ENCODE measurements at places on chromosomes 7 and 10.

- DNase-seq = no peak
Observed at GRCh38 chr7:110870926-110871325, 220.0 kb upstream of the LRRN3 start.

DNA sequence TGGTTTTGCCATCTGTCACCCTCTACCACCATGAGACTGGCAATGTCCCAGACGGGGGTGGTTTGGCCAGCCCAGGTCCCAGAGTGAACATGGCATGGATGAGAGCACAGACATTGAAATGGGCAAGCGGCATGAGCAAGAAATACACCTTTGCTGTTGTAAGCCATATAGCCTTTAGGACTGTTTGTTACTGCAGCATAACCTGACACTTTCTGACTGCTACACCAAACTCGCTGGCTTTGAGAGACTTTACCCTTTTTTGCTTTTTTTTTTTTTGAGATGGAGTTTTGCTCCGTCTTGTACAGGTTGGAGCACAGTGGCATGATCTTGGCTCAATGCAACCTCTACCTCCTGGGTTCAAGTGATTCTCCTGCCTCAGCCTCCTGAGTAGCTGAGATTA, 5.2 kb upstream of the MUC3A start:
- DNase-seq = no peak

GRCh38 chr7:150412016-150412415, 32.9 kb downstream of the ZNF775 start:
- DNase-seq = no peak

DNA sequence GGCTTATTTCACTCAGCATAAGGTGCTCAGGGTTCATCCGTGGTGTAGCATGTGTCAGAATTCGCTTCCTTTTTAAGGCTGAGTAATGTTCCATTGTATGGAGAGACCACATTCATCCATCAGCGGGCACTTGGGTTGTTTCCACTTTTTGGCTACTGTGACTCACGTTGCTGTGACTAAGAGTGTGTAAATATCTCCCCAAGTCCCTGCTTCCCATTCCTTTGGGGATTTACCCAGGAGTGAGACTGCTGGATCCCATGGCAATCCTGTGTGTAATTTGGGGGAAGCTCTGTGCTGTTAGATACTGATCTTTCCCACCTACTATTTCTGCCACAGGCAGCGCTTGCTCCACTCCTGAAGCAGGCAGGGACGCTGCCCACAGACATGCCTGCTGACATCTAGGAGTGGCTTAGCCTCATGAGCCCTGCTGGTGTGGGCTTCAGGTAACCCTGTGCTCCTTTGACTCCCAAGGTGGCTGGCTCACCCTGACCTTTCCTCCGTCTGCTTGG, 346.0 kb downstream of the FRMD4A start:
- DNase-seq = no peak

- no peak for DNase-seq
Observed at GRCh38 chr7:86149024-86149665, 494.6 kb upstream of the GRM3 start.

DNA sequence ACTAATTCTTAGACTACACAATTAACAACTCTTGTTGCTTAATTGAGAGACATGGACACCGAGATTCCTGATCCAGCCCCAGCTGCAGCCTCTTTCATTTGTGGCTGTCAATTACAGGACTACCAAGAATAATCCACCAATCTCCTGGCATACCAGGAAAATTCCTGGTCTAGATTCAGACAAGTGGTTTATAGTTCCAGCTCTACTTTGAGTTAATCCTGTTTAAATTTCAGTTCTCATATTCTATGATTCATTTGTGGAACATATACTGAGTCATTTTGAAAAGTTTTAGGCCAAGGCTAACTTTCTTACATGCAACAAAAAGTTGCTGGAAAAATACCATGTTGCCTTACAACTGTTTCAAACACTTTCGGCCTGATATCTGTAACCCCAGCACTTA, 253.5 kb downstream of the MAGI2 start:
- no peak for DNase-seq

DNA sequence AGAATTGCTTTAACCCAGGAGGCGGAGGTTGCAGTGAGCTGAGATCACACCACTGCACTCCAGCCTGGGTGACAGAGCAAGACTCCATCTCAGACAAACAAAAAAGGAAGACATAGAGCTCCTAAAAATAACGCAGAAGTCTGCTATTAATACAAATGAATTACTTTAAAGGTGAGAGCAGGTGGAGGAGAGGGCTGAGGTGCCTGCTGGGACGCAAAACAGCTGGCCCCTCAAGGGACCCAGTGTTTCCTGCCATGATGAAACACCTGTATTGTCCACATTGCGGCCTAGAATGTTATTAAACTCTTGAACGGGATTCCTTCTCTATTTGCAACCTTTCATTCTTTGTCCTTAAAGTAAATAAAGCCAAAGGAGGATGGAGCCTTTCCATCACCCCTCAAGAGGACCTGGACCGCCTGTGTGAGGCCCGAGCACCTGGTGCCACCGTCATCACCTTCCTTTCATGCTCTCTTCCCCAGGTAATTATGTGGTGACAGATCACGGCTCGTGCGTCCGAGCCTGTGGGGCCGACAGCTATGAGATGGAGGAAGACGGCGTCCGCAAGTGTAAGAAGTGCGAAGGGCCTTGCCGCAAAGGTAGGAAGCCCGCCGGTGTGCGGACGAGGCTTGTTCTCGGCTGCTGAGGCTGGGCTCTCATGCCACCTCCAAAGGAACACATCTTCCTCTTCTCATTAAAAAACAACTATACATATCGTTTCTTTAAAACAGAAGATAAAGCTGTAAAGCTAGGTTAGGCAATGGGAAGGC, 136.7 kb downstream of the EGFR start:
- peak; percentile 26 for DNase-seq

DNA sequence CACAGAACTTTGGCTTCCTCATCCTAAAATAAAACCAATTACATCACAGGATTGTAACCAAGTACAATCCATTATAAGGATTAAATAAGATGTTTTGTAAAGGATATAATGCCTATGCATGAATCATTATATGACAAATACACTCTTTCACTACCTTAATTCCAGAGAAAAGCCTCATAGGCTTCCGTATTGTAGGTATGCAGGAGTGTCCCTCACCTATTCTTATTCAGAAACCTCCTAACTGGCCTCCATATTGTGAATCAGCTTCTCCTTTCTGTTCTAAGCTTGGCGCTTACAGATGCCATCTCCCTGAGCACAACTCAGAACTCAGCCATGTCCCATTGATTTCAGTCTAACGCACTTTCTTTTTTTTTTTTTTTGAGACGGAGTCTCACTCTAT, 69.6 kb upstream of the CAPZA2 start:
- DNase-seq = no peak

DNA sequence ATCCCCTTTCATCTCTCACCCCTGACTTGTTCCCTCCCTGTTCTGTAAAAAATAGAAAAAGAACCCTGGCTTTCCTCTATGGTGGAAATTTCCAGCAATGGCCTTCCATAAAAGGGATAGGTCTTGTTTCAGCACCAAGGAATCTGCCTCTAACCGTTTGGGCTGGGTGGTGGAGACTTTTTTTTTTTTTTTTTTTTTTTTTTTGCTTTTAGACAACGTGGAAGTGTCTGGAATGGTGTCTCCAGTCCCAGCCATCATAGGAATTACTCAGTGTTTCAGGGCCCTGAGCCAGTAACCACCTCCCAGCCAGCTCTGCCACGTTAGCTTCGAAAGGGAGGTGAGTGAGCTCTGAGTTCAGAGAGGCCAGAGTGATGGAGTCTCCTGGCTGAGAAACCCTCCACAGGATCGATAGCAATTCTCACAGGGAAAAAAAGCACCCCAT, 97.3 kb upstream of the COL1A2 start:
- DNase-seq = no peak

DNA sequence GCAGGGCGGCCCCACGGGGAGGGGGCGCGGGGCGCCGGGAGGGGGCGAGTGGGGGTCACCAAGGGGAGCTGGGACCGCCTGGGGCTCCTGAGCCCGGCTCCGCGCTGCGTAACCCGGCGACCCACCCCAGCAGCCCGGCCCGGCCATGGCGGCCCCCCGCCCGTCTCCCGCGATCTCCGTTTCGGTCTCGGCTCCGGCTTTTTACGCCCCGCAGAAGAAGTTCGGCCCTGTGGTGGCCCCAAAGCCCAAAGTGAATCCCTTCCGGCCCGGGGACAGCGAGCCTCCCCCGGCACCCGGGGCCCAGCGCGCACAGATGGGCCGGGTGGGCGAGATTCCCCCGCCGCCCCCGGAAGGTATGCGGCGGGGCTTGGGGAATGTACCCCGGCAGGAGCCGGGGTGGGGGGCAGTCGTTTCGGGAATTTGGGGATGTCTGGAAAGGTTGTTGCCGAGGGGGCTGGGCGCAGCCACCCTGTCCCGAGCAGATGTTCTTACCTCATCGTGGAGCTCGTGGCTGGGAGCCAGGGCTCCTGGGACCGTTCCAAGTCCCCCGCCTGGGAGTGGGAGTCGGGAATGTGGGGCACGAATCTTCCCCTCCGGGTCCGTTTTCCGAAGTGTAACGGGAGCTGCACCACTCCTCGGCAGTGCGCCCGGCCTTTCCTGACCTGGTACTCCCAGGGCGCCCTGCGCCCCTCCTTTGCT, 431 bp downstream of the ZYX start:
- no peak for DNase-seq

DNA sequence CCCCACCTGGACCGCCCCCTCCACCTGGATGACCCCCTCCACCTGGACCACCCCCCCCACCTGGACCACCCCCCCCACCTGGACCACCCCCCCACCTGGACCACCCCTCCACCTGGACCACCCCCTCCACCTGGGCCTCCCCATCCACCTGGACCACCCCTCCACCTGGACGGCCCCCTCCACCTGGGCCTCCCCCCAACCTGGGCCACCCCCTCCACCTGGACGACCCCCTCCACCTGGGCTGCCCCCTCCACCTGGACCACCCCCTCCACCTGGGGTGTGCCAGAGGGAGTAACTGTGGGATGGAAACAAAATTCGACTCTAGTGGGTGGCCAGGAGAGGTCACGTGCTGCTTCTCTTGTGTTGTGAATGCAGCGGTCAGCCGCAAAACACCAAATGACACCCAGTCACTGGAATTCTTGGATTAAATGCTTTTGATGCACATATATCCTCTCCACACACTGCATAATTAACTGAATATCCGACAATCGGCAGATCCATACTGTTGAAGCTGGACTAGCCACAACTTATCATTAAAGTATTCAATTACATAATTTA, 316.7 kb downstream of the PTPRN2 start:
- DNase-seq = no peak

GRCh38 chr10:124092250-124092859, 1.0 kb downstream of the CHST15 start:
- DNase-seq = no peak

DNA sequence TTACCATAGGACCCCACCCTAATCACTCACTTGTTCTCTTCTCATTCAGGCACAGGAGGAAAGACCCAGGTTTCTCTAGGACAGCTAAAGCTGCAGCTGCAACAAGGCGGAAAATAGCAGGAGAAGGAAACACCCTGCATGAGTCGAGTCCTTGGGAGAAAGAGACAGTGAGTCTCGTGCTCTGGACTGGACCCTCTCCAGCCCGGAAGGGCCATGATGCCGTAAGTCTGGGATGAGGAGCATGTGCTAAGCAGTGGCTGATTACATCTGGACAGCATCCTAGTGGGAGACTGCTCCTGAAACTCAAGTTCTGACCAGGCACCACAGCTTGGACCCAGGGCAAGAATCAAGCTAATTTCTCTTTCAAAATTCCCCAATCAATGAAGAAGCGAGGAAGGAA, 39.4 kb downstream of the FBXW4 start:
- DNase-seq = no peak

DNA sequence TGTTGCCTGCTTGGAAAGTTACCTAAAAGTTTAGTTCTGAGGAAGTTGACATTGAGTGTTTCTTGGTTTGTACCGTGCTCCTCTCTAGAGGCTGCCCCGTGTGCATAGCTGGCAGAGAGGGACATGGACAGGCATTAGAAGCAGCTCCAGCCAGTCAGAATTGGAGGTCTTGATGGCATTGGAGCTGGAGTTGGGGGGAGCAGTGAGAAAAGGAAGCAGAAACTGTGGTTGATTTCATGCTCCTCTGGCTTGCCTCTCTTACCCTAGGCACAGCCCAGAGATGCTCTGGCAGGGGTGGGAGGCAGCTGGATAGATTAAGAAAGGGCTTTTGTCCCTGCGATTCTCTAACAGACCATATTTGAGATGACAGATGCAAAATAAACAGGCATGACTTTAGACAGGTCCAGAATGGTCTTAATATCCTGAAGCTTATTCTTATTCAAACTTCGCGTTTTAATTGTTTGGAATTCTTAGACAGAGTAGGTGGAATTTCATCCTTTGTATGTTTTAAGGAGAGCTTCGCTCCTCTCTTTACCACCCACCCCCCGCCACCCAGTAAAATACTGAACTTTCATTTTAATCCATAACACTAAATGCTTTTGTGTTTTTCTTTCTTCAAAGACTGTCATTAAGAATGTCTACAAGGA, 73.5 kb upstream of the GLCCI1 start:
- DNase-seq = no peak

DNA sequence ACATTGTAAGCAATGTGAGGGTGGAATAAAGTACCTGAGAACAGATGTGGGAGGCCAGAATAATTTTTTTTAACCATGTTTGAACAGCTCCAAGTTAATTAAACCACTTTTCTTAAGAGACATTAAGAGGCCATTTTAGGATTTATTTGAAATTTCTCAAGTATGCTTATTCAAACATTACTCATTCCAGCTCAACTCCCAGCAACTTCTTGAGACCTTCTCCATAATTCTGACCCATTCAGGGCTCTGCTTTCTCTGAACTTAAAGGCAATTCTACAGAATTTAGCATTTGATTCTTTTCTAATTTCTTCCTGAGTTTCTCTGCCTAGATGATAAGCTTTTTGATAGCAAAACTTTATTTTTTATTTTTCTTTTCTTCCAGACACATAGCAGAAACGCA, 314.5 kb downstream of the CAMK1D start:
- no peak for DNase-seq

- DNase-seq = no peak
Observed at GRCh38 chr10:122561212-122561611, 658 bp downstream of the DMBT1 start.

GRCh38 chr10:114265392-114266053, 26.5 kb downstream of the VWA2 start:
- no peak for DNase-seq

DNA sequence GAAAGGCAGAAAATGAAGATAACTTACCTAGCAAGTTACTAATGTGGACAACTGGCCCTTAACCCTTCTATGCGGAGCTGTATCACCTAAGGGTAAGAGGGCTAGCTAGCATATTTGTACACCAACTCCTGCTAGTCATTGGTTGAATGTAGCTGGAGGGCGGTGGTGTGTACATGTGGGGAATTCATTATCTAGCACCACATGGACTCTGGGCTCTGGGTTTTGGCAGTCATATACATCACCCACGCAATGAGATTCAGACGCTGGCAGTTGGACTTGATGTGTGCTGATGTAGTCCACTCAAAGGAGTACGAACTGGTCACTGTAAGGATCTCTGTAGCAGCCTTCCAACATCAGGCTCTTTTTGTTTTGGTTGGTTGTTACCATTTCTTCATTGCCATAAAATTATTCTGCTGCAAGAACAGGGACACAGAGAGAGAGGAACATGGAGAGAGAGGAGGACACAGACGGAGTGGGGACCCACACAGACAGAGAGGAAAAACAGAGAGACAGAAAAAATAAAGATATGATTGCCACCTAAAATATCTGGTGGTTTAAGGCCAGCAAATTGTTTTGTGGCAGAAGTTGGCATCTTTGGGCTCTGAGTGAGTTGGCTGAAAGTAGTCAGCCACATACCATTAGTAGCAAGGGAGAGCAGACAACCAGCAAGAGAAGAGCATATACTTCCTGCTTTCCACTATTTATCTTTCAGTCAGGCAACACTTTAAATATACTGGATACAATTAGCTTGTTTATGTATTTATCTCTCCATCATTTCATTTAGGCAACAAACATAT, 76.7 kb upstream of the MTPN start:
- no peak for DNase-seq

- no peak for DNase-seq
Observed at GRCh38 chr10:23975431-23975830, 233.5 kb upstream of the KIAA1217 start.

Data from NCI-H187 treated with DMSO at 0.1 percent for 48 hours (cell line).